Stimulated activated CD8-positive, alpha-beta memory T cell treated with anti-CD3 and anti-CD28 coated beads, Interleukin-2, amount 100 ng/mL, for 48 hours (primary cell): ENCODE measurements at places on chromosomes 2 and 18.

DNA sequence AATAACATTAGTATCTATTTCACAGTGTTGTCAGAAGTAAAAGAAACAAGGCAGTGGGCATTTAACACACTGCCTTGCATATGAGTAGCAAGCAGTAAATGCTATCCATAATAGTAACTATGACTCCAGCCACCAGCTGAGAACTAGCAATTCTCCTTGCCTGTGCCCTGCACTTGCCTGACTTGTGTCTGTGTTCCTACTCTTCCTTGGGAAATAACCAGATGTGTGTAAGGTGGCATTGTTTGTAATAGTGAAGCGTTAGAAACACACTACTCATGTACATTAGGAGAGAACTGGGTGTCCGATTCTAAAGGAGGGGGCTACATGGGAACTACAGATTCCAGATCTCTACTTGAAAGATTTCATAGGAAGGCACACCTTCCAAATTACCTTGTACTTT is 197.8 kb downstream of the STK39 start:
- DNase-seq = no peak

DNA sequence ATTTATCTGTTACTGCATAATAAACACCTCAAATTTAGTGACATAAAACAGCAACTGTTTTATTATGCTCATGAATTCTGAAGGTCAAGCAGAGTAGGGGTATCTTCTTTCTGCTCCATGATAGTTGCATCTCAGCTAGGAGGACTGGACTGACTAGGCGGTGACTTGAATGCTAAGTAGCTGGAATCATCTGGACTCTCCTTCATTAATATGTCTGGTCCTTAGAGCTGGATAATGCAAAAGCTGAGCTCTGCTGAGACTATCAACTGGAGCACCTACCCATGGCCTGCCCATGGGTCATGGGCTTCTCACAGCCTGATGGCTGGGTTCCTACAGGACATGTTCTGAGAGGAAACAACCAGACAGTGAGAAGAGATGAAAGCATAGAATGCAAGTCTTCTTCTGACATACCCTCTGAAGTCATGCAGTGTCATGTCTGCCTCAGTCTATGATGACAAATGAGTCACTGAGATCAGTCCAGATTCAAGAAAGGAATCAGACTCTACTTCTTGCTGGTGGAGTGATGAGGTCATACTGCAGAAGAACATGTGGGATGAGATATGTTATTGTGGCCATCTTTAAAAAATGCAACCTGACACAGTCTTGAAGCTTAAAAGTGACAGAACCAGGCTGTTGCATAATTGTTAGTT is 174.2 kb upstream of the OSR1 start:
- no peak for DNase-seq

DNA sequence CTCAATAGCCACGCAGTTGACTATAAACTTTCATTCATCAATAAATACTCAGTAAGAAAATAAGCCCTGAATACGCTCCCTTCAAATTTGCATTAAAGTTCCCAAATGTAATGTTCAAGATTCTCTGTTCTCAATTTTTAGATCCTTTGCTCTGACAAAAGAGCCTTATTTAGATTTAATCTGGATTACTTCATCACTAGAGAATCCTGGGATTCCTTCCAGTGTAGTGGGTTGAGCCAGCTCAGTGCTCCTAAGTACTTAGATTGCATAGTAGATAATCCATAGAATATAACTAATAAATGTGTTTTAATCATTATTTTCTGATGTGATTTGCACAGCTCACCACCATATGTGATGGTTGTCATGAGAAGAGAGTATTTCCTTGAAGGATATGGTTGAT is 1286.2 kb downstream of the SUCLG1 start:
- no peak for DNase-seq

GRCh38 chr2:174124181-174124580 is 124.2 kb downstream of the OLA1 start:
- DNase-seq = no peak

DNA sequence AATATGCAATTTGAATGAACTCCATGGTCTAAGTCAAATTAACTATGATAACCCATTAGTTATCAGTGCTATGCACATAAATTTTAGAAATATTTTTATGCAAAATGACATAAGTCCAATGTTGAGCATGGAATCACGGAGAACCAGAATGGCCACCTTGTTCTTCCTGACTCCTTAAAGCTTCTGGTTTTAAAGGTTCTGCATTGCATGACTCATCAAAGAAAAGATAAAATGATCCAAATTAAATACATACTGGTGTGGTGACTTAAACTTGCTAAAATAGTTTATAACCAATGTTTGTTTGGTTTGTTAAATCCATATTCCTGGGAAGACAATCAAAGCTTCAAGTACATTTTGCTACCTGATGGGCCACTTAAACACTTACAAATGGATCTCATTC is 1146.9 kb upstream of the NRXN1 start:
- DNase-seq = no peak

GRCh38 chr2:180690611-180691010 is 289.8 kb upstream of the UBE2E3 start:
- DNase-seq = no peak

DNA sequence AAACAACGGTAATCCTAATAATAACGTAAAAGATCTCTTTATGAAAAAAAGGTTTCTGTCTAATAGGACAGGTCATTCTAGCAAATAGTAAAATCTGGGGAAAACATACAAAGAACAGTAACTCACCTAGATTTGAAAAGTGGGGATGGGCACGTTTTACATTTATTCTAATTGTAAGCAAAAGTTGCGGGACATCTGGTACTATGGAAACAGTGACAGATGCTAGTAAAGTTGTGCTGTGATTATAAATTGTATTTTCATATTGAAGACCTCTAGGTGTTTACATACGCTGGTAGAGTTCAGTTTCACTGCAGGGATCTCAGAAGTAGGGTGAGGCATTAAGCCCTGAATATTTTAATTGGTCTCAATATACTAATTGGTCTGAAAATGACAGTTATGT is 422.5 kb downstream of the DPP10 start:
- no peak for DNase-seq

DNA sequence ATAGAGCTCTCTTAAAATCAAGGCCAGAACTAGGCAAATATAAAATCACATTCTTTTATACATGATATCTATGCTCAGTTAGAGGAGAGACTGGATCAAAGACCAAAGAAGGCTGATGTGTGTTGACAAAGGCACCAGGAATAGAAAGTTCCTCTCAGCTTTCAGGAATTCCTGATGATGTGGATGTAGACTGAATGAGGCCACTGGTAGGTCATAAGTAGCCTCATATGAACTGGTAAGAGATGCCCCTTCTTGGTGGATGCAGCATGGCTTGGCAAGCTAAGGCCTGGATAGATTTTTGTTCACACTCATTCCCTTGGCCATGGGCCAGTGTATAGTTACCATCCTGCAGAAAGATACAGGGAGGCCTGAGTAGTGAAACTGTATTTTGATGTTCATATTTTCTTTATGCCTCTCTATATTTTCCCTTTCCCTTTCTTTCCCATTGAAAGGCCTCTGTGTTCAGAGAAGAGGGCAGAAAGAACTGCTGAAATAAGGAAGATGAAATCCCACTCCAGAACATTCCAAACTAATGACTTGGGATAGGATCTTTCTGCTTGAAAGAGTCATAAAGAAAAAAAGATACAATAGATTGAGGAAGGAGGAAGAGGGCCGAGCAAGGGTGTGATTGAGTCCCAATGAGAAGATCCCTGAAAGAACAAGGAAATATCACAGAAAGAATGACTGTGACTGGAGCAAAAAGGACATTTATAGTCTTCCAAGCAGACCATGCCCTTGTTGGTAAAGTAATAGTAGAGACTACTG is 2182.7 kb upstream of the PIK3C3 start:
- DNase-seq = no peak

GRCh38 chr2:66585587-66585986 is 150.7 kb downstream of the MEIS1 start:
- no peak for DNase-seq

GRCh38 chr18:55499526-55499925 is 88.5 kb downstream of the TCF4 start:
- no peak for DNase-seq

DNA sequence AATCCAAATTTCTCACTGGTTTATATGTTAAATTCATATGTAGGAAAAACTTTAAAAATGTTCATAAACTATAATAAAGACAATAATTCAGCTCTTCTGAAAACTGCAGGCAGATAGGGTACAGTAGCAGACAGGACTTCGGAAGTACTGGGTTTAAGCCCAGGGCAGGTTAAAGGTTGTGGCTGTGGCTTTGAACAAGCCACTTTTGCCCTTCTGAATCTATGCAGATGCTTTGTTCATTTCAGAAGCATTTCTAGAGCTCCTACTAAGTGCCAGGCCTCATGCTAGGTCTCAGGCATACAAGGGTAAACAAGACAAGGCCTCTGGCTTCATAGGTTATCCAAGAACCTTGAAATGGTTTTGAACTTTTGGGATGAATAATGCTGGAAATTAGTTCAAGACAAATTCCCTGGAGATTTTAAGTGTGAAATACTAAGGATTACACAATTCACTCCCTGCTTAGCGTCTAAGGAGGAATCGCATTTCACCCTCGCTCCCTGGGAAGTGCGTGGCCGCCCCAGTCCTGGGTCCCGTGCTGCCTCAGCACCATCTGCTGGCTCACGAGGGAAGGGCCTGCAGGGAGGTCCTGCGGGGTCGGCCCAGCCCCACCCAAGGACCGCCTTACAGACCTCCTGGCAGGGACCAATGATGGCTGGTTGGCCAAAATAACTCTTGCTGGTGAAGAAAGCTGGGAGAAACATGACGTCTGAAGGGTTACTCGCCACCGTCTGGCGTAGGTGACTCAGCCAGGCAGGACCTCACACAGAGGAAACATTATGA is 67.7 kb upstream of the L3MBTL4 start:
- DNase-seq = no peak

GRCh38 chr18:59265246-59265973 is 7.8 kb downstream of the RAX start:
- DNase-seq = peak; percentile 28

GRCh38 chr2:164178835-164179465 is 442.3 kb downstream of the GRB14 start:
- no peak for DNase-seq

DNA sequence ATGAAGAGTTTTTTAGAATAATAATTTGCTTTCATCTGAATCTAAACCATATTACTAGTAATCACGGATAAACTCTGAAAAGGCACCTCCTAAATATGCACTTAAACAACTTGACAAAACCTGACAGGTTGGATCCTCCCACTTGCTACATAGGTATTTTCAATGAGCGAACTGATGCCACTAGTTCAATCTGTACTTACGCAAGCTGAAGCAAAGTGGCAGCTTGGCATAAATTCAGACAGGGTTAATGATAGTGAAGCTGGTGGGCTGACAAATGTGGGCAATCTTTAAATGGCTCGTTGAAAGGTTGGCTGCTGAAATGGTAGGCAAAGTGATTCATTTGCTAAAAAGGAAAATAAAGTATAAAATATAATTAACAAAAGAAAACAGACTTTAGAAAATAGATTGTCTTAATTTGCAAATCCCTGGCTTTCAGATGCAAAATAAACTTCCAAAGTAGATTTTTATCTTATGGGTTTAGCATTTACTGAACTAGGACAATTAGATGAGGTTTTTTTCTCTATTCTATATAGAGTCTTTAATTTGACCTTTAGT is 1713.5 kb upstream of the SLC39A10 start:
- DNase-seq = no peak

DNA sequence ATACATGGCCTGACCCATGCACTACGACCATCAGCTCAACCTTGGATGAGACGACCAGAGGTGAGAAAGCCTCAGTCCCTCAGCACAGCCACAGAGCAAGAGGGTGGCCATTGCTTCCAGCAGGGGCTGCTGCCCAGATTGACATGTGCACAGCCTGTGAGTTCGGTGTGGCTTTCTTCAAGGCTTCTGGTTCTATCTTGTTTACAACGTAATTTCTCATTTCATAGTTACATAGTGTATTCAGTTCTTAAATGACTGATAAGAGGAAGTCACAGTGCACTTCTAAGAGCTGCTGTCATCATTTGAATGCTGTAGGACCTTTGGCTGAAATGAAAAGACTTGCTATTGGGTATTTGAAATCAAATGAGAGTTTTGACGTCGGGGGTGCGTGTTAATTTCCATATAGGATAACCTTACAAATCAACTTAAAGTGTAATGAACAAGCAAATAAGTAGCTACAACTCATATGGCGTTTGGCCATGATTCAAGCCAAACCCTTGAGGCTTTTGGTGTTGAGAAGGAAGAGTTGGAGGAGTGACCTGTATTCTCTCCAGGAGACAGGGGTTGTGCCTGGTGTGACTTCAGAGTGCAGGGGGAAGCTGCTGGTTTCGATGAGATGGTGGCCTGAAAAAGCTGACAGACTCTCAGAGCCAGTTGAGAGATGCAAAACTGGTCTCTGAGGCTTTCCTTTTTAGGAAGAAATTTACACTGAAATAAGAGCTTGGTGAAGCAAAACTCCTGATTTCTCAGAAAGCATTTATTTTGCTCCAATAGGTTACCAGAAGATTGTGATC is 51.0 kb downstream of the TSHZ1 start:
- DNase-seq = no peak

DNA sequence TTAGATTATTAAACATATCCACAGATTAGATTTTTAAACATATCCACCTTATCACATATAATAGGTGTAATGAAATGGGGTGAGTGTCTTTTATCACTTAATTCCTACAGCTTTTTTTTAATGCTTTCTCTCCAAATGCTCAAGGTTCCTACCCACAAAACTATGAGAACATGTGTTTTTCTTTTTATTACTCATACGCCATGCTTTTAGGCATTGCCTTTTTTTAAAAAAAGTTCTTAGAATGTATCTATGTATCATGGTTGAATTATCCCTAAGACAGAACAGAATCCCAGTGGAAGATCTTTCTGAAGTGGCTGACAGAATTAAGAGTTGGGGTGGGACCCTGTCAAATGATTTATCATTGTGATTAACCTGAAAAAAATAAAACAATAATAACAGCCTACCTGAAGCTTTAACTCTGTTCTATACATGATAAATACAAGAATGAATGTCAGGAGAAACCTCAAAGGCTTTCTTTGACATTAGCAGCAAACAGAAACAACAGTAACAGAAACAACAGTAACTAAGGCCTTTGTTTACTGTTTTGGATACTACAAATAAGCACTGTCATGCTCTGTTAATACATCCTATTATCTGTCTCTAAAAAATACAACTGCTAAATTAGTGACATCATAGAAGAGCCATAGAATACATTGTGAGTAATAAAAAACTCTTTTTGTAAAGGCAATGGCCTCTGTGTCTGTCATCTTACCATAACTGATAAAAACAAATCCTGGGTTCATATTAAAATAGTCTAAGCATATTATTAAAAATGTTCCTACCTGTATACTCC is 4.1 kb upstream of the ZNF397 start:
- DNase-seq = no peak
